ENCODE measurements at places on chromosomes 5 and 9. TPM values are rescaled to one million over a fixed set of nuclear protein-coding genes. Genes with fewer than 3 reads are reported as not detected.

CBY3 gene
- polyA plus RNA-seq = not detected

TMEM171 gene
- 1.9 TPM for polyA plus RNA-seq

DNA sequence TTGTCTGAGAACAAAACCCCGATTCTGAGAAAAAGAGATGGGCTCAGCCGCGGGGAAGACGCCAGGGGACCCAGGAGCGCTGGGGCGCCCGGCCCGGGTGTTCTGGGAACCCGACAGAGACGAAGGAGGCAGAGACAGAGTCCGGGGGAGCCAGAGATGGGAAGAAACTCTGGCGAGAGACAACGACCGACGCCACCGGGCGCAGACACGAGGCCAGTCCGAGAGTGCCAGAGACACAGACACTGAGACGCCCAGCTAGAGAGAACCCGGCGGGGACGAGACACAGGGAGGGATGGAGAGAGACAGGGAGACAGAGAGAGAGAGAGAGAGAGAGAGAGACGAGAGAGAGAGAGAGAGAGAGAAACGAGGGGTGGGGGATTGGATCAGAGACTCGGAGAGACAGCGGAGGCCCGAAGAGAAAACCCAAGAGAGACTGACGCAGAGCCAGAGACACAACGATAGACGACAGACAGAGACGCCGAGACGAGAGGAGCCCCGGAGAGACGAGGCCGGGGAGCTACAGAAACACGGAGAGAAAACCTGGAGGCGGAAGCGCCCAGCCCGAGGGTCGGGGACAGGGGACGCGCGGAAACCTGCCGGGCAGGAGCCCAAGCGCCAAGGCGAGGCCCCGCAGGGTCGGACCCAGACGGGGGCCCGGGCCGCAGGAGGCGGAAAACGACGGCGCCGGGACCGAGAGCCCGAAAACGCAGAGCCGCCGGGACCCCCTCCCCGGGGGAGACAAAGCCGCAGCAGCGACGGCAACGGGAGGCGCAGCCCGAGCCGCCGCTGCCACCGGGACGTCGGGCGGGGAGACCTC, 3.3 kb downstream of the NR5A1 start:
- no peak for DNase-seq

DNA sequence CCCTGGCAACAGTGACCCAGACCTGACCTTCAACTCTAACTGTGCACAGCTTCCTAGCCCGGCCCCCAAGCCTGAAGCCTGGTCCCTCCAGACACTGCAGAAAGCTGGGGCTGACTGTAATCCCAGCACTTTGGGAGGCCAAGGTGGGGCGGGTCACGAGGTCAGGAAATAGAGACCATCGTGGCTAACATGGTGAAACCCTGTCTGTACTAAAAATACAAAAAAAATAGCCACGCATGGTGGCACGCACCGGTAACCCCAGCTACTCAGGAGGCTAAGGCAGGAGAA, 35.9 kb downstream of the ADAMTS2 start:
- no peak for DNase-seq

DNA sequence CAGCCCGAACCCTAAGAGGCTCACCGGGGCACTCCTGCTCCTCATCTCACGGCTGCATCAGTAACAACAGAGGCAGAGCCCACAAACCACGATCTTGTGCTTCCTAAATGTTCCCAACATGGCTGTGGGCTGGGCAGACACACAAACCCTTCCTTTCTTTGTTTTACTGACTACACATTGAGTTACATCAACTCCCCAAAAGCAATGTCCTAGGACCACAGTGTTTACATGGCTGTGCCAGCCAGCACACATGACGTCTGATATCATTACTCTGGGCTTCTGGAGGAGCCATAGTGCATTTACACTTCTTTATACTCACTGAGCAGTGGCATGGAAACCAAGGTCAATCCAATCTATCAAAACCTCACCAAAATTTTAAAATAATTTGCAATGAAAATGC, 101.4 kb downstream of the LHFPL2 start:
- peak; percentile 71 for DNase-seq
